ENCODE measurements at places on chromosomes 2 and 18. TPM values are rescaled to one million over a fixed set of nuclear protein-coding genes. Genes with fewer than 3 reads are reported as not detected.
A peak's percentile ranks its signal among the peaks of the same experiment; 100 is the strongest.

GRCh38 chr2:154381931-154382794, 316.3 kb upstream of the KCNJ3 start:
- H3K27me3 ChIP-seq: no peaks in the 10 kb centered on the region
- no peak for DNase-seq
- no peak overlapping the region for H3K27ac ChIP-seq
- H3K4me3 ChIP-seq: no peak overlapping the region

DNA sequence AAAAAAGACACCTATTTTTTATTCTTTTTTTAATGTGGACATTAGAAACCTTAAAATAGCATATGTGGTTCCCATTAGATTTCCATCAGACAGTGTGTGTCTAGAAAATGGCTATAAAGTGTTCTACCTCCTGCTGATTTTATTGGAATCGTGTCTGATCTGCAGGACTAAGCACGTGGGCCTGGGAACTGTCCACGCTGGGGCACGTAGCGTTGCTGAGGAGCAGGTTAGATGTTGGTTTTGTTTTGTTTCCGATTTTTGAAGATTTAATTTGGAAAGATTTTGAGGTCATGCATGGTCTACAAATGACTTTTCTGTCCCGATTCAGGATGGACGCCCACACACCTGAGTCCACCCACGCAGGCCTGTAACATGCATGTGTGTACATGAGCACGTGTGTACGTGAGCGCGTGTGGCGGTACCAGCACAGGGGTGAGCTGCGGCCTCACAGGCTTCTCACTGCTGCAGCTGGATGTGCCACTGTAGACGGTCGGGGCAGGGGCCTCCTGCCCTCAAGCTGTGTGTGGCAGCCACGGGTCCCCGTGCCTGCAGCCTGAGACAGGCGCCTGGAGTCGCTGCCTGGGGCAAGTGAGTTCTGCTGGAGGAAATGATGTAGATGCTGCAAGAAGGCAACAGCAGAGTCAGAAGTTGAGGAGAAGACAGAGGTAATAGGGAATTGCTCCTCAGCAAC, 99.7 kb upstream of the CTDP1 start:
- H3K4me3 ChIP-seq: no peak overlapping the region
- no peak for DNase-seq
- no peaks in the 10 kb centered on the region for H3K36me3 ChIP-seq
- no peak overlapping the region for H3K27ac ChIP-seq

DNA sequence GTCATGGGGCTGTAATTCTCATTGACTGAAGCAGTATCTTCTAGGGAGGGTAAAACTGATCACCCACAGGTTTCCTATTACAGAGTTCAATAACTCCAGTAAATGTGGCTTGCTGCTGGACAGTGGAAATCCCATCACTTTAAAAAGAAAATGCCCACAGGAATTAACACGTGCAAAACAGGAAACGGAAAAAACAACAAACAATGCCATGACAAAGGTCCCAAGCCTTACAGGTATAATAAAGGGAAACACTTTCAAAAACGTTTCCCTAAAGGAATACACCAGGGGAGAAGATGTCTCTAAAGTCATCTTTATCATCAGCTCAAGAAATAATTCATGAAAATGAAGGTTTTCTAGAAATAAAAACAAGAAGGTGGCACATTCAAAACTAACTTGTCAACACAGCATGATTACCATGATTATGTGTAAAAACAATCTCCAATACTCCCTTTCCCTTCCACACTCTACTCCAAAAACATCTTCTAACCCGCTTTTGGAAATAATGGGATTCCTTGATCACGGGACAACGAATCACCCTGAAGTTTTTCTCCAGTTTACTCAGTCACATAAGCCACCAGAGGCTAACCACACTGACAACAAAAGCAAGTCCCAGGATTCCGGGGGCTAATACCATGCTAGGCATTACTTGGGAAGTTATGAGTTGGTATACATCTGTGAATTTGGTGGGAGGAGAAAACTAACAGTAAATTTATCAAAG, 167.9 kb downstream of the TCF4 start:
- peak; percentile 57 for DNase-seq
- no peaks in the 10 kb centered on the region for H3K36me3 ChIP-seq
- peak overlapping the region; percentile 29 for H3K4me3 ChIP-seq
- peaks cover 38% of the 10 kb centered on the region for H3K4me1 ChIP-seq

DNA sequence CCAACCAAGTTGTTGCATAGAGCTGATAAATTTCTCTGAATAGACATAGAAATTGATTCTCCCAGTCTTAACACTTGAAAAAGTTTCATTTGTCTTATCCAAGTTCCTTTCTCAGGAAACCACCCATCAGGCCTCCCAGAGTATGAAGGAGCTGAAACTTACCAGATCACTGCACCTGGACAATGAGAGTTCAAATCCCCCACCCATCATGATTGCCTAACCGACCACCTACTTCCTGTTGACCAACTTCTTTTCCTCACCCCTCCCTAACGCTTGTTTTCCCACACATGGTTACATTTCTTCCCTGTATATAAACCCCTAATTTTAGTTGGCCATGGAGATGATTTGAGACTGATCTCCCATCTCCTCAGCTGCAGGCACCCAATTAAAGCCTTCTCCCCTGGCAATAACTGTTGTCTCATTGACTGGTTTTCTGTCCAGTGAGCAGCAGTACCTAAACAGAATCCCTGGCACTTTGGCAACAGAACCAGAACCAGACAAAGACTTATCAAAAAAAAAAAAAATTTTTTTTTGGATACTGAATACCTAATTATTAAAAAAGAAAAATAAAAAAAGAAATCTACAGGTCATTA, 103.0 kb downstream of the SPIRE1 start:
- H3K27me3 ChIP-seq: no peaks in the 10 kb centered on the region
- H3K4me1 ChIP-seq: no peaks in the 10 kb centered on the region
- H3K4me3 ChIP-seq: no peak overlapping the region
- H3K27ac ChIP-seq: no peak overlapping the region

DNA sequence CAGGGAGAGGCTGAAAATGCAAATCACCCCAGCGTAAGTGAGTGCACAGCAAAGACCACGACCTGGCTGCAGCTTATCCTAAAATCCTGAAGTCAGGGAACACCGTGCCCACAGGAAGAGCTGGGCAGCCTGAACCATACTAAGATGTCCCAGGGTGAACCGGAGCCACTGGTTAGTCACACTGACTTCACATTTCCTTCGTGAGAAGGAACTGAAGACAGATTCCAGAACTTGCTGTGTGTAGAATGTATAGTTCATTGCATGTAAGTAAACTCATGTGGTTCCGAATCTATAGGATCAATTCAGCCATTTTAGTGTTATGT, 84.6 kb upstream of the NDUFV2 start:
- H3K27me3 ChIP-seq: no peaks in the 10 kb centered on the region
- DNase-seq: peak; percentile 71
- peaks cover 27% of the 10 kb centered on the region for H3K4me1 ChIP-seq
- H3K36me3 ChIP-seq: no peaks in the 10 kb centered on the region
- H3K4me3 ChIP-seq: no peak overlapping the region

DNA sequence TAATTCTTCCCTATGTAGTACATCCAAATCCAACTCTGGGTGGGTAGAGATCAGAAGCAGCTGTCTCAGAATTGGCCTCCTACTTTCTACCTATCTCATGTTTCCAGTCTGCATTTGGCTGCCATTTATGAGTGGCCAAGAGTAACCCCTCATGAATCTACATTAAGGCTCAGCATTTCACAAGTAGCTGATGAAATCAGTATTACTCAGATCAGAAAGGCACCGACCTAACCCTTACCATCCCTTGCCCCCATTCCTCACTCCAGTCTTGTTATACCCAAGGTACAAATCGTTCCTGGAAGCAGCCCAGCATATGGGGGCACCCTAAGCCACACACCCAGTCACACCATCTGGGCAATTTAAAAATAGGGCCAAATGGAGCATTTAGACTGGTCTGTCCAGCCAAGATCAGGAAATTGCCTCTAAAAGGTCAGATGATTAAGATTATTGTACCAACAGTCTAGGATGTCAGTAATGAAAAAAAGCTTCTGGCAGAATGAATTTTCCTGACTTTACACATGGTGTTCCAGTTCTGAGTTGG, 37.1 kb downstream of the CD28 start:
- peak; percentile 6 for DNase-seq
- H3K27ac ChIP-seq: no peak overlapping the region
- no peaks in the 10 kb centered on the region for H3K27me3 ChIP-seq
- no peak overlapping the region for H3K4me3 ChIP-seq

GRCh38 chr2:172609488-172609887, 53.6 kb downstream of the PDK1 start:
- H3K4me1 ChIP-seq: no peaks in the 10 kb centered on the region
- DNase-seq: no peak
- no peaks in the 10 kb centered on the region for H3K36me3 ChIP-seq
- no peak overlapping the region for H3K4me3 ChIP-seq
- H3K27ac ChIP-seq: no peak overlapping the region

The CMPK2 gene
- 0.69 TPM for total RNA-seq

The IL1F10 gene
- total RNA-seq: not detected

The REG3A gene
- not detected for total RNA-seq

Measured in endothelial cell of umbilical vein (primary cell).